Activated naive CD4-positive, alpha-beta T cell treated with anti-CD3 and anti-CD28 coated beads for 36 hours (primary cell): ENCODE measurements at places on chromosomes 7 and 10. TPM values are rescaled to one million over a fixed set of nuclear protein-coding genes. Genes with fewer than 3 reads are reported as not detected.

MTERF1 gene
- total RNA-seq: 16.7 TPM

GRCh38 chr10:86871563-86872183, 85.7 kb downstream of the MMRN2 start:
- no peaks in the 10 kb centered on the region for H3K27me3 ChIP-seq
- no peak for DNase-seq
- H3K36me3 ChIP-seq: no peaks in the 10 kb centered on the region
- no peak overlapping the region for H3K27ac ChIP-seq

GRCh38 chr7:68776326-68776725, 821.9 kb upstream of the AUTS2 start:
- H3K4me1 ChIP-seq: no peaks in the 10 kb centered on the region
- no peaks in the 10 kb centered on the region for H3K27me3 ChIP-seq
- no peaks in the 10 kb centered on the region for H3K36me3 ChIP-seq
- no peak overlapping the region for H3K27ac ChIP-seq
- H3K4me3 ChIP-seq: no peak overlapping the region

DNA sequence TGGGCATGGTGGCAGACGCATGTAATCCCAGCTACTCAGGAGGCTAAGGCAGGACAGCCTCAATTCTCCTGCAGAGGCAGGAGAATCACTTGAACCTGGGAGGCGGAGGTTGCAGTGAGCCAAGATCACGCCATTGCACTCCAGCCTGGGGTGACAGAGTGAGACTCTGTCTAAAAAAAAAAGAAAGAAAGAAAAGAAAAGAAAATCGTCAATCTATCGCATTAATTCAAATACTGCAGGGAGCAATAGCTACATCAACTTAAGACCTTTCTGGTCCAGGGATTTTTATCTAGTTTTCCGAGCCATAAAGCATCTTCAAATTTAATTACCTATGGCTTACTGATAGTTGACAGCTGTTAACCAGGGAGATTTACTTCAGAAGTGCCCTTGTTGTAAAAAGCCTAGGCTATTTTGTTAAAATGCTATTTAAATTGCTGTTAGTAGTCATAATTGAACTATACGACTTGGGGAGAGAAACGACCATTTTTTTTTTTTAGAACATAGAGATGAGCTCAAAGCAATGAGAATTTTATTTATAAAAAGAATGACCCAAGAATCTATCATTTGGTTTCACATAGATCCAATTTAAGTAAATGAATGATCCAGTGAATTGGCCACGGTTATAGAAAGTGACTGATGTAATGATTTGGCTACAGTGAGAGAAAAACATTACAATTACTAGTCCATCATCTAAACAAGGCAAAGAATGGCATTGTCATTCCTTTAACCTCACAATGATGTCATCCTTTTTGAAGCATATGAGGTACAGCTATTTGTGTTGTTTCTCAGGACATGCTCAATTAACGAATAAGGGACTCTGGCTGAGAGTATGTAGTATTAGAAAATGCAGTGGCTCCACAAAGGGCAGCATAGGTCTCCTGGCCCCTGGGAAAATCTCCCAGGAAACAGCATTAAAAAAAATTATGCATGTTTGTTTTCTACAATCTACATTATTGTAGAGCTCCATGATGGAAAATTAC, 85.3 kb downstream of the SEMA3C start:
- no peak for DNase-seq
- H3K27me3 ChIP-seq: no peaks in the 10 kb centered on the region
- no peak overlapping the region for H3K4me3 ChIP-seq
- H3K36me3 ChIP-seq: no peaks in the 10 kb centered on the region
- H3K4me1 ChIP-seq: no peaks in the 10 kb centered on the region

GSTO2 gene
- 3.0 TPM for total RNA-seq
